Thymus (tissue), 14 donors: ENCODE measurements at places on chromosomes 5 and 9.

- no peak for DNase-seq
These were observed 405.5 kb downstream of the ARHGEF28 start for GRCh38 chr5:74031536-74031935.

DNA sequence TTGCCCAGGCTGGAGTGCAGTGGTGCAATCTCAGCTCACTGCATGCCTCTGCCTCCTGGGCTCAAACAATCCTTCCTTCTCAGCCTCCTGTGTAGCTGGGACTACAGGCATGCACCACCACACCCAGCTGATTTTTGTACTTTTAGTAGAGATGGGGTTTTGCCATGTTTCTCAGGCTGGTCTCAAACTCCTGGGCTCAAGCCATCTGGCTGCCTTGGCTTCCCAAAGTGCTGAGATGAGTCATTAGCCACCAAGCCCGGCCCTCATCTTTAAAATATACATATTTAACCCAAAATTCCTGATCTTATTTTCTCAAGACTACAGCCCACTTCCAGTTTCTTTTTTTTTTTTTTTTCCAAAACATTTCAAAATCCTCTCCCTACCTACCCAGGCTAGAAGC lies 31.7 kb upstream of the MINAR2 start:
- no peak for DNase-seq

DNA sequence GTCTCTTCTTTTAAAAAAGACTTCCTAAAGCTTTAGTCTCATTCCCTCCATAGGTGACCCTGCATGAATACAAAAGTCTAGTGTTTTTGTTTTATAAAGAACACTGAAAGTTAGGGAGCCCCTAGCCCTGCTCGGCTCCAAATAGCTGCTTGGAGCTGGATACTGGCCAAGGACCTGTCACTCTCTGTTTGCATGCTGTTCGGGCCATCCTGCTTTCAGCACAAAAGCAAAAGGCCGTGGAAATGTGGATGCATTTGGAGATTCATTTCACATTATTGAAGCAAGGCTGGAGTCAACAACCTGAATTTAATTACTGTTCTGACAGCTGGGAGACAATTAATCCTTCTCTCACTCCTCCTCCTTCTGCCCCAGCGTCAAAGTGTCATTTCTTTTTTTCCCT lies 151.7 kb upstream of the NMUR2 start:
- no peak for DNase-seq

GRCh38 chr5:177601577-177602457 lies 1.9 kb downstream of the B4GALT7 start:
- DNase-seq: no peak

DNA sequence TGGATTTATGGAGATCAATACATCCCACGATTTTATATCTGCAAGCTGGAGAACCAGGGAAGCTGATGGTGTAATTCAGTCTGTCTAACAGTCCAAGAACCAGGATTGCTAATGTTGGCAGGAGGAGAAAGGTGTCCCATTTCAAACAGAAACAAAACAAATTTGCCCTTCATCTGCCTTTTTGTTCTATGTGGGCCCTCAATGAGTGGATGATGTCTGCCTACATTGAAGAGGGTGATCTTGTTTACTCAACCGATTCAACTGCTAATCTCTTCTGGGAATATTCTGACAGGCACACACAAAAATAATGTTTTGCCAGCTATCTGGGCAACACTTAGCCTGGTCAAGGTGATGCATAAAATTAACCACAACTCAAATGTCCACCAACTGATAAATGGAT lies 65.1 kb upstream of the IL33 start:
- DNase-seq: no peak

- no peak for DNase-seq
These were observed 2.4 kb upstream of the C9orf50 start for GRCh38 chr9:129623331-129623730.

- peak; percentile 27 for DNase-seq
These were observed 66.4 kb upstream of the FER start for GRCh38 chr5:108681079-108681921.

- no peak for DNase-seq
These were observed 264.4 kb downstream of the SYK start for GRCh38 chr9:91066042-91066415.

DNA sequence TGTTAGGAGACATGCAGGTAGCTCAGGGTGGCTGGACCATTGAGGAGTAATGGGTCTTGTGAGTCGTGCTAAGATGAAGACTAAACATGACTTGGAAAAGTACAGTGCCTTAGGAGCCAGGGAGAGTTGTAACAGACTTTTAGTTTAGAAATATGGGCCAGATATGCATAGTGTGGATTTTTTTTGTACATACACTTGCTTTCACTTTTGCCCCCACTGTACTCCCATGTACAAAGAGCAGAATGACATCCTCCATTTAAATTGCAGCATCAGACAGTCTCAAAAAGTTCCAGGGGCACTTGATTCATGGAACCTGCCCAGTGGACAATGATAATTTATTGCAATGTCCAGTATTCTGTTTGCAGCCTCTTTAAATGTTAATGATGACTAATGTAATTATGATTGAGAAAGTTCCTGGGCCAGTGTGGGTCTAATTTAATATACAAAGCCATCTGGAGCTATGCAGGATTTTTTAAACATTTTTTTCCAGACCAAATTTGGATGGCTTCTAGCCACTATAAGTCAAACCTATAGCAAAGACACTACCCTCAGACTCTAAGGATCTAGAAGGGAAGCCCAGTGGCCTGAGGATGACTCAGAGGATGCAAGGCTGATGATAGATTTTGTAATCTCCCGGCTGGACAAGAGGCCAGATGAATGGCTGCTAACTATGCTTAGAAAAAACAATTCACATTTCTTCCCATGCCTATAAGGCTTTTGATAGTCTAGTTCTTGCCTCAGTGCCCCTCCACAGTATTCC lies 80.1 kb downstream of the TRPC7 start:
- DNase-seq: no peak

DNA sequence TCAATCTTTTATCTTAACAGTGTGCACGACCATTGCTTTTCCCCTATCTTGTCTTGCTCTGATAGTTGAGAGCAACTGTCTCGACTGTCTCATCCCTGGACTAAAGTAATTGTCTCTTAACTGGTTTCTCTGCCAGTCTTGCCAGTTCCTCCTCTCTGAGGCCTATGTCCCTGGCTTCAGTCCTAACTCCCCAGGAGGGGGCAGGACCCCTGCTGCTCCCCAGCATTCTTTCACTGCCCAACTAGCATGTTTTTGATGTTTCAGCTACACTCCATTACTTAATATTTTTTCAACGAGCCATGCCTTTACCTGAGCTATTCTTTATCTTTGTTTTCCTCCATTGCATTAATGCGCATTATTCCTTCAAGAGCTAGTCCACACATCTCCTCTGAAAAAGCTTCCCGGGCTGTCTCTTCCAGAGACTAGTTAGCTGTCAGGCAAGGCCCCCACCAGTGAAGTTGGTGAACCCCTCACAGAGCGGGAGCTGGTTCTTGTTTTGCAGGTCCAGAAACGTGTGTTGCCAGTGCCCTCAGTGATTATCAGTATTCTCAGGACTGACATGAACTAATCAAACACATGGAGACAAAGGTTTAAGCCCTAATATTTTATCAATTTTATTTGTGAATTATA lies 291.7 kb upstream of the KCNN2 start:
- no peak for DNase-seq

- no peak for DNase-seq
These were observed 1.0 kb downstream of the STARD4 start for GRCh38 chr5:111511174-111511830.

- no peak for DNase-seq
These were observed 603.3 kb downstream of the EFNA5 start for GRCh38 chr5:107067395-107067794.

GRCh38 chr5:120550358-120550757 lies 86.3 kb downstream of the PRR16 start:
- no peak for DNase-seq

DNA sequence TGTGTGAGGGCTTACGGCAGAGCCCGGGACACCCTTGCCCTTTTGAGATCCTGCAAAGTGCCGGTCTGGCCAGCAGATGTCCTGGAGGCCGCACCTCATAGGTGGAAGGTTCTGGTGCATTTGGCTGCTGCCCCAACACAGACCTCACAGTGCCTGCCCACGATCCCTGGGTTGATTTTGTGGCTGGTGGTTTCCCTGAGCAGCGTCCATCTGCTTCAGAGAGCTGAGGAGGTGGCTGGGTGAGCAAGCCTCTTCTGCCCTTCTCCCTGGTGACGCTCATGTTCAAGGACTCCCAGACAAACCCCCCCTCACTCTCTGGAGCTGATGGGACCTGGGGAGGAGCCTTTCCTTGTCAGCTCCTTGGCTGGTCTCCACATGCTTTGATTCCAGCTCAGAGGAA lies 18.9 kb downstream of the BNIP1 start:
- no peak for DNase-seq

GRCh38 chr9:20636888-20637440 lies 14.7 kb upstream of the MLLT3 start:
- DNase-seq: no peak

- no peak for DNase-seq
These were observed 239.6 kb upstream of the TAS2R1 start for GRCh38 chr5:9869616-9870288.

DNA sequence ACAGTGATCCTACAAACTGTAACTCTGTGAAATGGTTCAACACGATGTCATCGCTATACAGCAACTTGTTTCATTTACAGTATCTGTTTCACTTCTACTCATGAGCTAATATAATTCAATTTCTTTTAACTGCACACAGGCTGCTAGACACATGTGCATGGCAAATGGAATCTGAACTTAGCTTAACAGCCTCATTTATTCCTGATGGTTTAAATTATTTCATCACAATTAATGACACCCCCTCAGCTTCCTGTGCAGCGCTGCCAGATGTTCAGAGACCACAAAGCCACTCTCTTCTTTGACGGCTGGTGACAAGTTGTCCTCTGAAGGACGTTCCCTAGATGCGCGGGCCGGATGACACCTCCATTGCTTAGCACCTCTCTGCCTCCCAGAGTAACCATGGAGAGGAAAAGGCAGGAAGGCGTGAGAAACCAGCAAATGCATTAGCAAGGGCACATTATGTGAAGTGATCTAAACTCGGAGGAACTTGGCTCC lies 191.1 kb downstream of the BNC2 start:
- DNase-seq: no peak

DNA sequence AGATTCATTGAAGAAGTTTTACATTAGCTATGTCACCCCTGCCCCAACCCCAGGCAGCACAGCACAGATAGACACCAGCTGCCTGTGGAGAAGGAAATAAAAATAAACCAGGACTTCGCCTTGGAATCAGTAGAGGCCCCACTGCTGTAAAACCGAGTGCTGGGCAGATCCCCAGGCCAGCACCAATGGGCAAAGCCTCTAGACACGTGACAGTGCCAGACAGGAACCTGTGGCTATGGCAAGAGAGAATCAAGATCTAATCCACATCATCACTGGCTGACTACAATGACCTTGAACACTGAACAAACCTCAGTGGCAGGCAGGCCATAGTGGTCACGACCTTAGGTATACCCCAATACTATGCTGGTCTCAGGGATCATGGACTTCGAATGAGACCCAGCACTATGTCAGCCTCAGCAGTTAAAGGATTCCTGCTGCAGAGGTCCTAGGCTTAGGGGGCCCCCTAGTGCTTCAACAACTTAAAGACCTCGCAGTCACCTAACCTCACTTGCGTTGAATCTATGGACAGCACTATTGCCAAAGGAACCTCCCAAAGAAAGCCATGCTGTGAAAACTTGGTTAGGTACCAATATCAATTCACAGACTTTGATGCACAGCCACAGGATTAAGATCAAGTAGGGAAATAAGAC lies 2118.6 kb upstream of the C9orf72 start:
- no peak for DNase-seq

DNA sequence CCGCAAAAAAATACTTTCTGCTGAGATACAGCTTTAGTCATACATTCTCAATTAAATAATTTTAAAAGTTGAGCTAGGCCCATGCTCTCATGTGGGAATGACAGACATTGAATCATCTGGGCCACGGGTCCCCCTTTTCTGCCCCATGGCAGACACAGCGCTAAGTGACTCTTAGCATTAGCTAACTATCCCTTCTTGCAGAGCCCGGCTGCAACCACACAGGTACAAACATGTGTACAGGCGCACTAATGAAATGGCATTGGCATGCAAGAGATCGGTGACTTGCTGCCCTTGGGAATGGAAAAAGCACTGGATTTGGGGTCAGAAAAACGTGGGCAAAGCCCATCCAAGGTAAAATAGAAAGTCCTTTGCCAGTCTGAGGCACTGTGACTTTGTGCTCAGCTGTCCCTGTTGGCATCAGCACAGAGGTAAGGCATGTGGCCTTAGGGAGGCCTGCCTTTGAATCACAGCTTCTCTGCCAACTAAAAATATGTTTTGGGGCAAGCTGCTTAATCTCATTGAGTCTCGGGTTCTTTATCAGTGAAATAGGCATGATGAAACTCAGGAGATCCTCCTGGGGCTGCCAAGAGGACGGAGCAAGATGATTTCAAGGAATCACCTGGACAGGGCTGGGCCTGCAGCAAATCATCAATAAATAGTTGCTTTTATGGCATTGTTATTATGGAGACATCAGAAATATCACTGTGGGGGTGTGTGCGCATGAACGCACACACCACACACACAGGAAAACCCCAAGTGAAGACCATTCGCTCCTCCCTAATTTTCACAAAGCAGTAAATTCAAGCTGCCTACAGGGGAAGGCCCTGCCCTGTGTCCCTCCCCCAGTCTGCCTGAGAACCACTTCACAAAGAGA lies 54.2 kb downstream of the WHRN start:
- no peak for DNase-seq
